ENCODE measurements at places on chromosomes 5 and 9.

- DNase-seq: no peak
These were observed 546 bp downstream of the DNAJB5 start for GRCh38 chr9:34989946-34990635.

DNA sequence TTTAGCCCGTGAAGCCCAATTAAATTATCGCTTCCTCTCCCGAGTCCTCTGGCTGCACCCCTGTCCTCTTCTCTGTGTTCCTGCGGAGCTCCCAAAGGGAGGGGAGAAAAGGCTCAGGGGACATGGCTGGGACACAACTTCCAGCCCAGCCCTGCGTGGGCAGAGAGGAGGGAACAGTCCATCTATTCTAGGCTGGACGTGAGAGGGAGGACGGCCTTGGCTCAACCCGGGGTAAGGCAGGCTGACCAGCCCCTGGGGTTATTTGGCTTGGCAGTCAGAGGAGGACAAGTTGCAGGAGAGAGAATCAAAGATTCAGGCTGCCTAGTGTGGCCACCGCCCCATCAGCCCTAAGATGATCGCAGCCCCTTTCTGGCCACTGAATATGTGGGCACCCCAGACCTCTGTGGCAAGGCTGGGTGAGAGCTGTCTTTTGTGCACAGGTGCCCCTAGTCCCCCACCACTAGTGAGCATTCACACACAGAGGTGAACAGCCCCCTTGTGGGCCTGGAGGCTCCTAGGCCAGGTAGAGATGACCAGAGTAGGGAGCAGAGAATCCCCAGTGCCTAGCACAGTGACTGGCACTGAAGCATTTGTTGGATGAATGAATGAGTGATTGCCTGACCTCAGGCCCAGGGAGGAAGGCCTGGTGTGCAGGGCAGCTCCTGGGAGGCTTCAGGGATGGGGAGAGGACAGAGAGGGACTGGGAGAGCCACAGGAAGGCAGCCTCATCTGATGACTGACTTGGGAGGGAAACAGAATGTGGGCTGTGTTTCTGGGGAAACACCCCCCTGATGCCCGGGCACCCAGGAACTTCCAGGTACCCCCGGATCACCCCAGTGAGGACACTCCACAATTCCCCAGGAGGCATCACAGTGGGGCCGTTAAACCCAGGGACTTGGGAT, 133.9 kb downstream of the C9orf50 start:
- no peak for DNase-seq

- DNase-seq: no peak
These were observed 160.4 kb upstream of the PHYKPL start for GRCh38 chr5:178392931-178393394.

GRCh38 chr5:102937894-102938293, 182.0 kb downstream of the GIN1 start:
- no peak for DNase-seq

- no peak for DNase-seq
These were observed 116.9 kb downstream of the ARRDC3 start for GRCh38 chr5:91266184-91266705.

- no peak for DNase-seq
These were observed 182.7 kb downstream of the SMC2 start for GRCh38 chr9:104276709-104277245.

GRCh38 chr5:59709846-59710245, 183.7 kb downstream of the PDE4D start:
- no peak for DNase-seq

GRCh38 chr9:108281696-108282095, 574.1 kb downstream of the ACTL7B start:
- DNase-seq: no peak

DNA sequence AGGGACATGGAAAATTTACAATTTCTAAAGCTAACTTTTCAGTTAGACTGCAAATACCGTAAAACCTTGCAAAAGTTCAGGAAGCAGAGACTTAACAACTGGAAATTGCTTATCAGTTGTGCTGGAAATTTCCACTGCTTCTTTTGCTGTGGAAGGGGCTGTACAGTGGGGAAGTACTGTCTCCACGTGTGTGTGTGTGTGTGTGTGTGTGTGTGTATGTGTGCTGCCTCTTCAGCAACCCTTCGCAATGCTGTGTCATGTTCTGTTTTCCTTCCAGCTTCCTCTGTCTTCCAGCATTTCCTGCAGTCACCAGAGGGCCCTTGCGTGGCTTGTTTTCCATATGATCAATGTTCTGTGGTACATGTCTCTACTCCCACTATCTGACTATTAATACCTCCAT, 87.5 kb upstream of the RANBP3L start:
- no peak for DNase-seq

GRCh38 chr5:80834710-80835109, 125.5 kb upstream of the RASGRF2 start:
- DNase-seq: no peak

DNA sequence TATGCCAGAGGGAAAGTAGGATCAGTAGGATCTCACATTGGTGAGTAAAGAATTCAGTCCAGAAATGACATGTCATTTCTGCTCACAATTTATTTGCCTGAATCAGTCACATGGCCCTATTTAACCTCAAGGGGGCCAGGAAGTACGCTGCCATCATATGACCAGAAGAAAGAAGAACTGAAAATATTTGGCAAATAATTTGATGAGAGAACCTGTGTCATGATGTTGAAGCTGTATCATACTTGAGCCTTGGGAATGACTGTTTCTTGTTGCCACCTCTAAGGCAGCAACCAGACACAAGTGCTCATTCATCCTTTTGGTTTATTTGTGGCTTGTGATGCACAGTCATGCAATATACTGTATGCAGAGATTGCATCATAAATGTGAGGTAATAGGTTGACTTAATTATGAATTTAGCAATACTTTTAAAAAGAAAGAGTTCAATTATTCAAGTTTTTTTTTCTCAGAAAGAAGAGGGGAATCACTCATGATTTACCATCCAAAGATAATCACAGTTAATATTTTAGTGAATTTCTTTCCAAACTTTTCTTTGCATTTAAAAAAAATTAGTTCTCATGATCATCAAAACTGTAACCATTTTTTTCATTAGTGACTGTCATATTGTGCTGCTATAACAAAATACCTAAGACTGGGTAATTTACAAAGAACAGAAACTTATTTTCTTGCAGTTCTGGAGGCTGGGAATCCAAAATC, 8.2 kb upstream of the ZFYVE16 start:
- DNase-seq: no peak

DNA sequence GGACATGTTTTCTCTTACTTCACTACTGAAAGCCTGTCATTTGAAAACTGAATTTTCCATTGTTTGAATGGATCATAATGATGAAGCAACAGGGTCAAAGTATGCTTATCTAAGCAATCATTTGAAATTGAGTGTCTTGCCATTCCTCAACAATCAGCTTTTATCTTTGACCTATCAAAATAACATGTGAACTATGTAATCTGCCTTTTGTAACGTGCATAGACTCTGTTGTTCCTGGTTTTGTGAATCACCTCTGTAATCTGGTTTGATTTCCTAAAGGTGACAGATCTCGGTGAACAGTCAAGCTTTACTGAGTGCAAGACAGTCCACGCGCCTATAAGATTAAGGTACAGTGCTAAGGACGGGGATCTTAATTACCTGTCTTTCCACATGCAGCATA, 3.3 kb downstream of the MEF2C start:
- DNase-seq: no peak

DNA sequence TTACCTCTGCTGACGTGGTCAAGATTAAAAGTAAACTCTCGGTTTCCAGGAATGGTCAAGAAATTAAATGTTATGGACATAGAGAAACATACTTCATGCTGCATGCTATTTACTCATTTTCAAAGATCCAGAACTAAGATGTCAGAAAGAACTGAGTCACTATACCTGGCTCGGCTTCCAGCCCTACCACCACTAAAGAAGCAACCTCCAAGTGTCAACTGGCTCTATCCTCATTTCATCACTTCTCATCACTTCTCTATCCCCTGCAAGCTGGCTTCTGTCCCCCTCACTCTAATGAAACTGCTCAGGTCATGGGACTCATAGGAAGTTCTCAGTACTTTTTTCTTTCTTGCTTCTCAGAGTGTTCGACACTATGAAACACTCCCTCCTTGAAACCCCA, 116.2 kb downstream of the CDK5RAP2 start:
- no peak for DNase-seq

DNA sequence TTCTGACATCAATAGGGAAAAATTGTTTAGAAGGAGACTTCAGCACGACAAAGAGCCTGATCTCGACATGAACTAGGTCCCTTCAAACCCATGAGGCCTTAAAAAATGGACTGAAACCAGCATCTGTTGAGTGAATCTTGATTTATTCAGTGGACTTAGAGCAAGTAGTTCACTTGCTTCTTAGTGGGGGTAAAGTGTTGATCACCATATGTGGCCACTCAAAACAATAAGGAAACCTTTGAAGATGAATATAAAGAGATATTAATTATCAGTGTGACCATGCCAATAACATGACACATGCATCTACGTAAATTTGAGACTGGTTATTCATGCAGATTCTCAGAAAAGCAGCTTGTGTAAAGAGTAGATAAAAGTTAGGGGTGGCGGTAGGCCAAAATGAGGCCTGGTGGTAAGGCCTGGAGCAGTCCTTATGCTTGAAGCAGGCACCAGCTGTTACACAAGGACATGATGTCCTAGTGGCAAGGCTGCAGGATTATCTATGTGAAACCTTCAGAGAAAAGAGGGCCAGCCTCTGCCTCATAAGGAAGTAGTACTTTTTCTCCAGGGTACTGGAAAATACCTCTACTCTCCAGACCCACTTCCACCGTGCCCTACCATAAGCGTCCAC, 61.3 kb downstream of the S1PR3 start:
- no peak for DNase-seq

DNA sequence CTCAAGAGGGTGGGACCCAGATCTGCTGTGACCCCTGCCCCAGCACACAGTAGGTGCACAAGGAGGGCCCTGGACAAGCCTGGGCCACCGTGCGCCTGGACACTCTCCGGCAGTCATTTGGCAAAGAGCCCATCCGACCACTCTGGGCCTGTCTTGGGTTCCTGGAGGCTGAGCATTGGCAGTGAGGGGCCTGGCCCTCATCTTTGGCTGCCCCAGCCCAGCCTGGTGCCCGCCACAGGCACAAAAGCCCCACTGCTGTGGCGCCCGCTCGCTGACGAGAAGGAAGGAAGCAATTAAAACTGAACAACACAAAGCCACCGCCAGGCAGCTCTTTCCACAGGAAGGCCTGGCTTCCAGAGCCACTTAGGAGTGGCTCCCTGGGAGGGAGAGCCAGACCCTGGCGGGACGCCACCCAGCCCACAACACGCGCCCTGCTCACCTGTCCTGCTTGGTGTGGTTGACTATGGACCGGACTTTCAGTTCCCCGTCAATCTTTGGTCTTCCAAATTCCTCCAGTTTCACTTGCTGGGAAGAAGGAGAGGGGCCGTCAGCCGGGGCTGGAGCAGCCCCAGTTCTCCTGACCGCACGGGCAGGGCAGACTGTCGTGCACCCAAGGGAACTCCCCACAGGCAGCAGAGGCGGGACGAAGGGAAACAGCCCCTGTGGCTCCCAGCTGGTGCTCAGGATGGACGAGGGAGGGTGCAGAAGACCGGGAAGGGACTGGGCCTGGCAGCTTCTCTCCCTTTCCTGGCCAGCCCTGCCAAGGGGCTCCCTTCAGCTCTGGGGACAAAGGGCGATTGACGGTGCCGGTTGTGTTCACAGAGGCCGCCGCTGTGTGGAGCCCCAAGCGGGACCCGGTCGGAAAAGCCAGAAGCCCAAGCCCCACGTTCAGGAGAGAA, 50.9 kb upstream of the SARDH start:
- DNase-seq: no peak

GRCh38 chr9:134455021-134455471, 128.8 kb downstream of the RXRA start:
- no peak for DNase-seq

DNA sequence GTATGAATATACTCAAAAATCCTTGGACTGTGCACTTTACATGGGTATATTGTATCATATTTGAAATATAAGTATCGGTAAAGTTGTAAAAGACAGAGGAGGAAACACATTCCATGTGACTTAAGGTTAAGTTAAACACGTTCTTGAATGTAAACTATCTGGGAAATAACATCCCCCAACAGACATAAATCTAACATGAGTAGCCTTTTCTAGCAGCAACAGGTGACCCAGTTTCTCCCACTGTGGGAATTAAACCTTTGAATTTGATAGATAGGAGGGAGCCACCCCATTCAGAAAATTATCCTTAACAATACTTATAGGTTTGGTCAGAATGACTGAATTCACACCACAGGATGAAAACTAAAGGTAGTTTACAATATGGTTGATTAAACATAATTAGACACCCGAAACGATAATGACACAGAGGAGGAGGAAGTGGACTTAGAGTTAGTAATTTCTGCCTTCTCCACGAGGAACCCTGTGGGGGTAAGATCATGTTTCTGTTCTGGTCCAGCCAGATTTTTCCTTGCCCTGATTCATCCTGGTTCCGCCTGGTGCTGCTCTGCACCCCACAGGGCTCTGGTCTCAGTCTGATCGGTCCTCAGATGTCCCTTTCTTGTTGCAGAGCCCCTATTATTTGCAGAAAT, 84.6 kb upstream of the DNAH5 start:
- DNase-seq: no peak

DNA sequence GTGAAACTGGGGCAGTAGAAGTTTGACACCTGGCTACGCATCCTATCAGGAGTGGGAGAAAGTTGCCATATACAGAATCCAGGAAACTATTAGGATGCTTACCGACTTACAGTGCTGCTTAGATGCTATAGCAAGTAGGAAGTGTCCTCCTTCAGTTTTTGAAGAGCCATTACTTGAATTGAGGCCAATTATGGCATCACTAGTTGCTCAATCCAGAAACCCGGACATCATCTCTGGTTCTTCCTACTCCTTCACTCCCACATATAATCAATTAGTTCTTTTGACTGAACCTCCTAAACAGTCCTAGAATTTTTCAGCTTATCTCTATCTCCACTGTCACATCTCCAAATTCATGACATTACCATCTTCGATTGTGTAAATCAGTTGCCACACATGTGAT, 41.8 kb upstream of the UGCG start:
- DNase-seq: no peak

- DNase-seq: peak; percentile 81
These were observed 2.5 kb upstream of the NDFIP1 start for GRCh38 chr5:142106061-142106460.

DNA sequence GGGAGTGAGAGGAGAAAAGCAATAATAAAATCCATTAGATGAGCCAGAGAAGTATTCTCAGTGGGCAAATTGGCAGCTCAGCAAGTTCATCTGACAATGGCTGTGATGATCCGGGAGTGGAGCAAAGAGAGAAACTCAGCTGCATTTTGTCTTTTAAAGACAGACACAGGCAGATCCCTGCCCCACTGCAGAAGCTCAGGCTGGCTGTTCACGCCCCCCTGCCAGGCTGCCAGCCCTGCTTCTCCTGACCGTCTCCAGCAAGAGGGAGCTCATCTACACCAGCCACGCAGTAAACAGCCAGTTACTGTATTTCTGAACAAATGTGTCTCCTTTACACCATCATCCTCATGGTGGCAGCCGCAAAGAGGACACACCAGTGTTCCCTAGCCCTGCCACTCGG, 114.3 kb upstream of the SARDH start:
- no peak for DNase-seq

- no peak for DNase-seq
These were observed 510.3 kb upstream of the KLF4 start for GRCh38 chr9:107999890-108000289.

DNA sequence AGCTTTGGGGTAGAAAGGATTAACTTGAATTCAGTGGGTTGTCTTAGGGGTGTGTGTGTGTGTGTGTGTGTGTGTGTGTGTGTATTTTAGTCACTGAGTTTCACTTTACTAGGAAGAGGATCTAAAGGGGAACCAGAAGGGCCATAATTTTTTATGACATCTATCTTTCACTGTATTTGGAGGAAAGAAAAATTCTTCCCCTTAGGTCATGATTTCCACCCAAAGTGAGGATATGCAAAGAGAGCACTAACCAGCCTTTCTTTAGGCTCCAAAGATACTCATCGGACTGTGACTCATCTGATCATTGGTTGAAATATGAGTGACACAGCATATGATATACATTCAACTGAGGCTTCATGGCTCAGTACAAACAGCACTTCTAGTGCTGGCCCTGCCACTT, 75.2 kb upstream of the RASGRF2 start:
- DNase-seq: no peak

All from forelimb muscle (tissue), 1 donor.